HT1080 (cell line): ENCODE measurements at places on chromosomes 11 and 22.
A peak's percentile ranks its signal among the peaks of the same experiment; 100 is the strongest.

- DNase-seq, result peak; percentile 78
Observed at GRCh38 chr11:102111011-102111786, 952 bp downstream of the YAP1 start.

DNA sequence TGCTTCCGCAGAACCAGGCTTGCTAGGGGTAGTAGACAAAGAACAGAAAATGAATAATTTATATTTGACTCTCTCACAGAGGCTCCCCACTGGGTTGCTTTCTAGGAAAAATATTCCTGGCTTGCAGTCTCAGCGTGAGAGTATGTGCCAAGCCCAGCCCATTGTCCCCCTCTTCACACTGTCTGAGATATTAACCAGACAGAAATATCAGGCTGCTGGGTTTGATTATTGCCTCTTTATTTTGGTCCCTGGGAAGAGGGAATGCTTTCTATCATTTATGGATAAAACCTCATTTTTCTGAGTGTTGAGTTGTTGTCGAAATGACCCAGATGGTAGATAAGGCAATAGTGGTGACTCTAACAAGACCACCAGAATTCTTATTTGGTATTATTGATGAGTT is 367.9 kb downstream of the METTL15 start:
- DNase-seq, result no peak

DNA sequence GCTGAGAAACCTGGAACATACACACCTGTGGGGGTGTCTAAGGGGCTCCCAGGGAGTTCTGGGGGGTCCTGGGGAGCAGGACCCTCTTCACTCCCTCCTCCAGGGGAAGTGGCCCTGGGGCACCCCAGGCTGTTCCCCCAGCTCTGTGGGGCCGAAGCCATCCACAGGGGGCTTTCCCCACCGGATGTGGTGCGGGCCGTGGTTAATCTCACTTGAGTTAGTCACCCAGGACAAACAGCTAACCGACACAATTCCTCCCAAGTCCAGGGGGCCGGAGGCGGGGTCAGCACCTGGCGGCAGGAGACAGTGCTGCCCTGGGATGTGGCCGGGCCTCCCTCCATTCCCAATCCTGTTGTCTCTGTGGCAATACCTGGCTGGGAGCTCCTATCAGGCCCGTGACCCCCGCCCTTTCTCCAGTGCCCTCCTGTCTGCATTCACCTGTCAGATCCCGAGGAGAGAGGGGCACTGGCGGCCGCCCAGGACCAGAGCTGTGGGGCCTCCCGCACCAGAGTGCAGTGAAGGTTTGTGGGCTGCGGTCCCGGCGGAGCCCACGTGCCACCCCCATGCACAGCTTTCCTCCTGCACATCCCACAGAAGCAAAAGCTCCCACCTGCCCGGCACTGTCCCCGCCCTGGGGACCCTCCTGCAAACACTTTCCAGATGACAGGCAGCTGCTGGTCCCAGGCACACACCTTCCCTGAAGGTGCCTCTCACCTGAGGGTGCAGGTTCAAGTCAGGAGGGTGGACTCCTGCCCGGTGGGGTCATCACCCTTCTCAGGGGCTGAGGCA is 5.2 kb upstream of the MUC5AC start:
- peak; percentile 53 for DNase-seq

GRCh38 chr11:128688031-128688713 is 5.7 kb upstream of the FLI1 start:
- DNase-seq, result no peak

GRCh38 chr22:30802202-30803166 is 107.8 kb downstream of the OSBP2 start:
- peak; percentile 94 for DNase-seq

DNA sequence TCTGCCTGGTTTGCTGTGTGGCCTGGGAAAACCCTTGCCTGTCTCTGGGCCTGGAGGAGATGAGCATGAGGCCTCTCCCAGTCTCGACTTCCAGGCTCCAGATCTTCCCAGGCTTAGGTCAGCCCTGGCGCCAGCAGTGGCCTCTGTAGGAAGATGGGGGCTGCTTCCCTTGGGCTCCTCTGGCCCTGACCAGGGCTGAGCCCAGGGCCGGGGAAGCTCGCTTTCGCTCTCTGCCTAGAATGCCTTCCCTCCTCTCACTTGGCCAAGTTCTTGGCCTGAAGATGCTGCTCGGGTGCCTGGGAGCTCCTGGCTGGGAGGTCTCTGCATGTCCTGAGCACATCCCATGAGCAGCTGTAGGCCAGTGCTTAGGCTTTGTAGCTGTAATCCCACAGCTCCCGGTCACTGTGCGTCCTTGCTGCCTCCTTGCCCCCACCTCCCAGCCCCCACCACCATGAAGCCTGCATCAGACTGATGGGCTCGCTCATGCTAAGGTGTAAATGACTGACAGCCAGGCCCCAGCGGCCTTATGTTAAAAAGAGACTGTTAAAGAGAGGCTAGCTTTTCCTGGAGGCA is 25.5 kb downstream of the SHISAL1 start:
- no peak for DNase-seq

GRCh38 chr11:66632952-66633351 is 5.6 kb upstream of the RBM4 start:
- no peak for DNase-seq

- no peak for DNase-seq
Observed at GRCh38 chr22:35479985-35480550, 60.6 kb upstream of the RASD2 start.

- DNase-seq, result no peak
Observed at GRCh38 chr11:13367115-13367514, 89.5 kb downstream of the BMAL1 start.

DNA sequence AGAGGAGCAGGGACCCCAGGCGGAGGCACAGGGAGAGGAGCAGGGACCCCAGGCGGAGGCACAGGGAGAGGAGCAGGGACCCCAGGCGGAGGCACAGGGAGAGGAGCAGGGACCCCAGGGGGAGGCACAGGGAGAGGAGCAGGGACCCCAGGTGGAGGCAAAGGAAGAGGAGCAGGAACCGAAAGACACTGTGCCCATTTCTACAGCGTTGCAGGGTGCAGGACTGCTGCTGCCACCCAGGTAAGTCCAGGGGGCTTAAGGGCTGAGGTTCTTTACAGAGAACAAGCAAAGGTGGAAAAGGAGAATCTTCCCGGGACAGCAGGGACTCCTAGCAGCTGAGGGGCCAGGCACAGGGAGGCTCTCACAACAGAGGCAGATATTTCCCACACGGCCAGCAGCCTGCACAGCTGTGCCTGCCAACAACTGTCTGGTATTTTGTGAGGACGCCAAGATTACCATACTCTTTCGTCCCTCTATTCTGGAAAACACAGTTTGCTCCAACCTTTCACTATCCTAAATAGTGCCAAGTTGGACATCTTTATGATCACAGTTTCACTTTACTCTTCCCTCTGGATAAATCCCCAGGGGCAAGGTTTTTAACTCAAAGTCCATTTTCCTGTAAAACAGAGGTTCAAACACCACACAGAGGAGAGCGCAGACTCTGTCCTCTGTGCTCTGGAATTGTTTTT is 39.4 kb downstream of the SHANK2 start:
- DNase-seq, result no peak

- DNase-seq, result peak; percentile 25
Observed at GRCh38 chr11:72589802-72590761, 84.1 kb downstream of the PDE2A start.

- DNase-seq, result no peak
Observed at GRCh38 chr11:41988951-41989572, 529.6 kb upstream of the LRRC4C start.

DNA sequence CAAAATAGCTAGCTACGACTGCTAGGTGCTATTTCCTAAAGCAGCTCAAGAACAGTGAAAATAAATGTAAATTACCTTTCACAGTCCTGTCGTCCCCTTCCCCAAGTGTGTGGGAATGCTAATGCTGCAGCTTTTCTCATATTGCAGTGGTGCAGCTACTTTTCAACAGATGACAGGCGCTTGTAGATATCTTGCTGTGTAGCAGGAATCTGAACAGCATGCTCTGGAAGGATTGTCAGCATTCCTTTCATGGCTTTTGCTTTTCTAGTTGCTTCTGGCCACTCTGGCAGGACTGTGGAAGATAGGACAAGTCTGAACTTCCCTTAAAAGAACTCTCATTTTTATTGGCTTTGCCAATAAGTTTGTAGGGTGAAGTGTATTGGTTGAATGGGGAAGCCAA is 18.8 kb downstream of the FAR1 start:
- DNase-seq, result no peak

DNA sequence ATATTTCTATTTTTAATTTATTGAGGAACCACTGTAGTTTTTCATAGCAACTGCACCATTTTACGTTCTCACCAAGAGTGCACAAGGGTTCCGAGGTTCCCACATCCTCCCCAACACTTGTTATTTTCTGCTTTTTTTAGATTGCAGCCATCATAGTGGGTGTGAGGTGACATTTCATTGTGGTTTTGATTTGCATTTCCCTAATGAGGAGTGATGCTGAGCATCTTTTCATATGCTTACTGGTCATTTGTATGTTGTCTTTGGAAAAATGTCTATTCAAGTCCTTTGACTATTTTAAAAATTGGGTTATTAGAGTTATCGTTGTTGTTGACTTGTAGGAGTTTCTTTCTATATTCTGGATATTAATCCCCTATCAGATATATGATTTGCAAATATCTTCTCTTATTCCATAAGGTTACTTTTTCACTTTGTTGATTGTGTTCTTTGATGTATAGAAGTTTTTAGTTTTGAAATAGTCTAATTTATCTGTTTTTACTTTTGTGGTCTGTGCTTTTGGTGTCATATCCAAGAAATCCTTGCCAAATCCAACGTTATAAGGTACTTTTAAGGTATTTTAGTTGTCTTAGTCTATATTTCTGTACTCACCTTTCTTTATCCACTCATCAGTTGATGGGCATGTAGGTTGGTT is 9.0 kb downstream of the NEAT1 start:
- no peak for DNase-seq

GRCh38 chr11:17300372-17300771 is 23.8 kb downstream of the NUCB2 start:
- DNase-seq, result no peak

GRCh38 chr11:75305993-75306392 is 45.5 kb downstream of the ARRB1 start:
- no peak for DNase-seq

GRCh38 chr11:65317025-65317786 is 2.5 kb downstream of the CDC42EP2 start:
- DNase-seq, result peak; percentile 96

DNA sequence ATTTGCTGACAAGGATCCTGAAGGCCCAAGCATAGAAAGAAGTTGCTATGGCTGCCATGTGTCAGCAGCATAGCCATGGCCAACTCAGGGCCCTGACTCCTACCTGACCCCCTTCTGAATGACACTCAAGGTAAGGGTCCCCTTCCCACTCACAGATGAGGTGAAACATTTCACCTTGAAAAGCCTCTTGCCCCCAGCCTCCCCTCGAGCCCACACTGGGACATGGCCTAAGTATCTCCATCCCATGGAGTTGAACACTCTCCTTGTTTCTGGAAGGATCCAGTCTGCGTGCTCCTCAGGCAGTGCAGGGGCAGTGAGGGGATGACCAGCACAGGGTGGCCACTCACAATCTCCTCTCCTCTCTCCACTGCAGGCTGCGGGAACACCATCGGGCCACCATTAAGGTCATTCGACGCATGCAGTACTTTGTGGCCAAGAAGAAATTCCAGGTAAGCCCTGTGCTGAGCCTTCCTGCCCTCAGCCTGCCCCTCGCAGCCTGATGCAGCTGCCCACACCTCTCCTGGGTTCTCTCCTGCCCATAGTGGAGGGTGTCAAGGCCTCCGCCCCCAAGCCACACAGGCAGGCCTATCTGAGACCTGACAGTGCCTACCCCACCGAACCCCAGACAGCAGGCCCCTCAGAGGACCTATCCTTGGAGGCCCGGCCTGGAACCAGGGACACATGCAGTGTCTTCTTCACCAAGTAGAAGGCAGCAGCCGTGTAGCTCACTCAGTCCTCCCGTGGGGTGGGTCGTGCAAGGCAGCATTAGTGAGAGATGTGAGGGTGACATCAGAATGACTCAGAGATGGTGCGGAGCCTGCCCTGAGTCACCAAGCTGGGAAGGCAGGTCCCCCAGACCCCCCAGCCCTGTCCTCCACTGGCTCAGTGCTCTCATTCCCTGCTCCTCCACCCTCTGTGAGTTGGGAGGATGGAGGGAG is 68.9 kb upstream of the KCNQ1OT1 start:
- DNase-seq, result peak; percentile 86

- no peak for DNase-seq
Observed at GRCh38 chr22:19884161-19884953, 29.7 kb upstream of the GNB1L start.

DNA sequence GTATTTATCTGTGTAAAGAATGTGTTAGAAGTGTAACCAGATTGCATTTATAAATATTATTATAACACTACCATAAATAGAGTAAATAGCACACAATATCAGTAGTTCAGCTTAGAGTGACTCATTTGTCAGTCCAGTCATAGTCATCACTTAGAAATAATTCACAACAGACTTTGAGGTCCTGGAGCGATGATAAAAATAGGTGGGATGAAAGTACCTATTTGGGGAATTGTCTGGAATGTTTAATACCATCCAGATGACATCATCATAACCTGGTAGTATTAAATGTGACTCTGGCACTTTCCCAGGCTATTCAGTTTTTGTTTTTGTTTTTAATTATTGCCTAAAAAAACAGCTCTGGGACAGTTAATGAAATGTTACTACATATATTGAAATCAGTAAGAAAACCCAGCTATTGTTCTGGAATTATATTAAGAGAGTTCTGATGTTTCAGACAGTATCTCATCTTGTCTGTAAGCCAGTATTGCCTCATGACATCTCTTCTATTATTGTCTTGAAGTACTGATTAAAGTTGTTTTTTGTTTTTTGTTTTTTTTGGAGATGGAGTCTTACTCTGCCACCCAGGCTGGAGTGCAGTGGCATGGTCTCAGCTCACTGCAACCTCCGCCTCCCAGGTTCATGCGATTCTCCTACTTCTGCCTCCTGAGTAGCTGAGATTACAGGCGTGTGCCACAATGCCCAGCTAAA is 74.8 kb downstream of the SIK2 start:
- peak; percentile 48 for DNase-seq

DNA sequence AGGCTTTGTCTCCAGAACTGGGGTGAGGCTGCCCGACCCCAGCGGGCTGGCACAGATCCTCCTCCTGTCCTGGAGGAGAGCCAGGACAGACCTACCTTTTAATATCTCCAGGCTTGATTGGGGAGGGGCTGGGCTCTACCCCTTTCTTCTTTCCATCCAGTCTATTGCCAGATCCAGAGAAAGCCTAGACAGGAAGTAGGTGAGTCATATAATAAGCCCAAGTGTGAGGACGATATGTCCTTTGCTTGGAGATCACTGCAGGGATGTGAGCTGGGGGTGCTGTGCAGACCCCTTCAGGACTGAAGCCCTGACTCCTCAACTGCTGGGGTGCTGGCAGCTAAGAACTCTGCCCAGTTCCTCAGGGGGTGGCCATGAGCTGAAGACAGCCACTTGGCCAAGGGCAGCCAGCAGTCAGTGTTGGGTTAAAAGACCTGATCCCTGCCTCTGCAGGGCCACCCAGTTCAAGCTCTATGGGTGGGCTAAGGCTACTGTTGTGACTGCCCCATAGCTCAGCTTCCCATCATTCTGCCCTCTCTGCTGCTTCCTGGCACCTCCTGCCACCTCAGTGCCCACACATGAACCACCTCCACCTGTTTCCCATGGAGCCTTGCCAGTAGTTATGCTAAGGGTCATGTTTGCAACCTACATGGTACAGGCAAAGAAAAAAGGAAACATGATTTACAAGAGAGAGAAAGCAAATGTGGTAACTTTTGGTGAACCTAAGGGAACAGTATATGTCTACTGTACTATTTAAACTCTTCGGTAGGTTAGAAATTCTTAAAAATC is 8.3 kb upstream of the C22orf39 start:
- DNase-seq, result peak; percentile 43

GRCh38 chr22:49688516-49689254 is 139.0 kb downstream of the BRD1 start:
- no peak for DNase-seq

GRCh38 chr11:87724358-87724757 is 450.9 kb downstream of the RAB38 start:
- no peak for DNase-seq

GRCh38 chr22:30183861-30184278 is 62.7 kb downstream of the LIF start:
- peak; percentile 52 for DNase-seq
